Activated T-helper 1 cell treated with anti-CD3 and anti-CD28 coated beads, Interleukin-12 subunit alpha, Interleukin-12 subunit beta, Interleukin-2, Interleukin-4 antibody, amounts not matched to agents 30 ng/mL and 10 ng/mL and 1 ng/mL, durations not matched to agents 14 hours and 24 hours and 36 hours (primary cell): ENCODE measurements at places on chromosomes 5 and 9. TPM values are rescaled to one million over a fixed set of nuclear protein-coding genes. Genes with fewer than 3 reads are reported as not detected.

- DNase-seq, result peak; percentile 26
These were observed 272.7 kb upstream of the PANK3 start for GRCh38 chr5:168851902-168852321.

DNA sequence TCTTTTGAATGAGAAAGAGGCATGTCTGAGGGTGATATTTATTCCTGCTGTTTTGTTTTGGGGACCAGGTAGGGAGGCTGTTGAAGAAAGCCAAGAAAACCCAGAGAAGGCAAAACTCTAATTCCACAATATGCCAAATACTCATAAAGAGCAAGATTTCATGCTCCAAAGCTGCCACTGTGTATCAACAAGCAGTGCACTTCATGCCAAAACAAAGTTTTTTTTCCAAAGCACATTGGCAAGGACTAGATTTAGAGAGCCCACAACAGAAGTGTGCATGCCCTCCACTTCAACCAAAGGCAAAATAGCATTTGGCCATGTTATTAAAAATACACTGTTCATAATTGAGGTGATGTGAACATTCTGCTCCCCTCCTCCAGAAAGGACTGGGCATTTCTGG is 229.9 kb downstream of the EBF1 start:
- no peak for DNase-seq

- DNase-seq, result no peak
These were observed 123.1 kb downstream of the TLE4 start for GRCh38 chr9:79694676-79695400.

PTGDS gene
- 0.36 TPM in 1 of 2 replicates, not detected in the other for total RNA-seq

PCDH1 gene
- total RNA-seq, result not detected in 2 replicates
